Mesothelial cell of epicardium (in vitro differentiated cells): ENCODE measurements at places on chromosomes 4 and X. TPM values are rescaled to one million over a fixed set of nuclear protein-coding genes. Genes with fewer than 3 reads are reported as not detected.

GRCh38 chr4:69467797-69468196, 27.9 kb downstream of the UGT2B4 start:
- DNase-seq: no peak

DNA sequence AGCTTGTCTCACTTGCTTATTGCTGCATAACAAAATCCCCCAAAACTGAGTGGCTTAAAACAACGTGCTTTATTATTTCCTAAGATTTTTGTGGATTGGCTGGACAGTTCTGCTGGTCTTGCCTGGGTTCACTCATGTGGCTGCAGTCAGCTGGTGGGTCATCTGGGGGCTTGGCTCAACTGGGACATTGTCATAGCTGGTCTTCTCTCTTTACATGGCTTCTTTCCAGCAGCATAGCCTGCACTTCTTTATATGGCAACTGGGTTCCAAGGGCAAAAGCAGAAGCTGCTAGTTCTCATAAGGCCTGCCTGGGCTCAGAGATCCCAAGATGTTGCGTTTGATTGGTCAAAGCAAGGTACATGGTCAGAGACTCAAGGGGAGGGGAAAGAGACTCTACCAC, 33.7 kb upstream of the STAG2 start:
- DNase-seq: no peak

DNA sequence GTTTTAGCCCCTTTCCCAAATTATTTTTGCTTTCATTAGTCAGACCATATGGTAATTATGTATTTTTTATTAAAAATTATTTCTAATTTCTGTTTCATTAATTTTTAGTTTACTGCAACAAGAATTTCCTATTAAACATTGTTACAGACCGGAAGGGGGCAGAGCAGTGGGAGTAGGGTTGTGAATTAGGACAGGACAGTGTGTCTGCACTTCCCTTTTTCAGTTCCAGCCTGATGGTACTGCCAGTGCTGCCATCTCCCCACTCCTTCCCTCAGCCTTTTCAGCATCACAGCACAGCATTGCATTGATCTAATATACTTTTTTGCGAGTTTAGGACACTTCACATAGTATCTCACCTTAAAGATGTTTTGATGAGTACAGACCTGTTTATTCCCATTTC, 76.5 kb downstream of the STIM2 start:
- no peak for DNase-seq

- DNase-seq: no peak
Measured at GRCh38 chrX:103927030-103927429, 35.4 kb upstream of the TMSB15B start.

DNA sequence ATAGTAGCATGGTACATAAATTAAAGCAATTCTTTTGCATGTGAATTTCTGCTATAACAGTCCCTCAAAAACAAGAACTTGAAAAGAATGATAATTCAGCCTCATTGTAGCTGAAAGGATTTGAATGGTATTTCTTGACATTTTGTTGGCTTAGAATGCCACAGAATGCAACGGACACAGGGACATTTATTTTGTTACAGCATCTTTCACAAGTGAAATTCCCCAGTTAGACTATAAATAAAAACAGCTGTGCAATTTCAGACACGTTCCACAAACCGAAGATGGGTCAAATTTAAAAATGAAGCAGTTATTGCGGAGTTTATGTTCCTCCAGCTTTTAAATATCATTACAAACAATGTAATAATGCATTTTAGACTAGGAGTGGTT, 82.8 kb upstream of the AMELX start:
- no peak for DNase-seq

GRCh38 chrX:150270622-150271021, 92.5 kb upstream of the MAMLD1 start:
- DNase-seq: no peak

DNA sequence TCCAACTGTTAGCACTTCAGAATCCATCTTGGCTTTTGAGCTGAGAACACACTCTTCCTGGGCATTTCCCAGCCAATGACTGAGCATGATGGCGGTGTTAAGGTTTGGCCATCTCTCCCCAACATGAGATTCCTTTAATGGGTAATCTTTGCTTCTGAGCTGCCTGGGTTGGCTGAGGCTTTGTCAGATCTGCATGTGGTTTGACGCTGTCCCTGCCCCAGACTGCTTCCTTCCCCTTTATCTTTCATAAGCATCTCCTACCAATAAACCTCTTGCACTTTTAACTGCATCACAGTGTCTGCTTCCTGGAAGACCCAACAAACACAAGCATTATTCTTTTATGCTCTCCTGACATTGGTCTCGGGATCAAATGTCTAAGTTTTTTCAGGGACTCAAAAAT, 31.5 kb upstream of the DIPK2B start:
- DNase-seq: no peak

F8 gene
- 2.2 to 3.9 TPM (median 2.8 TPM) in 3 replicates for total RNA-seq

DNA sequence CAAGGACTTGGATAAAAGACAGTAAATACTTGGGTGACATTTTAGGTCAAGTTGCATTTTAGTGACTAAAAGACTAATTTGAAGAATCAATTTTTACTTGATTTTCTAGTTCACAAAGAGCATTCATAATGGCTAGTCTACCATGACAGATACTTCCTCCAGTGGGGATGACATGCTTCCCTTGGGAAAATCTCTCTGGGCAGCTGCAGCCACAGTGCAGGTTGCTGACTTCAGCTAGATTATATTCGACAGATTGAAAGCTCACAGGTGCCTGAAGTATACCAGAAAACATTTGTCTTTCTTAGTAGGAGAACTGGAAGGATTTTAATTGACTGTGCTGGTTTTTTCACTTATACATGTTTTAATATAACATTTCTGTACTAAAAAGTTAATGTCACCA, 209.6 kb upstream of the MAGEB2 start:
- no peak for DNase-seq

- no peak for DNase-seq
Measured at GRCh38 chr4:78214078-78214477, 157.0 kb downstream of the FRAS1 start.

CCDC110 gene
- 0.84 to 2.0 TPM (median 1.0 TPM) in 3 replicates for total RNA-seq

ATG4A gene
- 7.9 to 9.9 TPM (median 8.9 TPM) in 3 replicates for total RNA-seq

ITIH6 gene
- total RNA-seq: 0.25 TPM in 1 of 3 replicates, not detected in the others

- no peak for DNase-seq
Measured at GRCh38 chr4:176230836-176231235, 35.5 kb upstream of the SPATA4 start.

- DNase-seq: no peak
Measured at GRCh38 chr4:183429489-183429888, 14.9 kb upstream of the CDKN2AIP start.

PF4V1 gene
- not detected in 3 replicates for total RNA-seq

LRPAP1 gene
- total RNA-seq: 116 to 121 TPM (median 118 TPM) in 3 replicates

MANBA gene
- 39.2 to 40.2 TPM (median 39.6 TPM) in 3 replicates for total RNA-seq

DNA sequence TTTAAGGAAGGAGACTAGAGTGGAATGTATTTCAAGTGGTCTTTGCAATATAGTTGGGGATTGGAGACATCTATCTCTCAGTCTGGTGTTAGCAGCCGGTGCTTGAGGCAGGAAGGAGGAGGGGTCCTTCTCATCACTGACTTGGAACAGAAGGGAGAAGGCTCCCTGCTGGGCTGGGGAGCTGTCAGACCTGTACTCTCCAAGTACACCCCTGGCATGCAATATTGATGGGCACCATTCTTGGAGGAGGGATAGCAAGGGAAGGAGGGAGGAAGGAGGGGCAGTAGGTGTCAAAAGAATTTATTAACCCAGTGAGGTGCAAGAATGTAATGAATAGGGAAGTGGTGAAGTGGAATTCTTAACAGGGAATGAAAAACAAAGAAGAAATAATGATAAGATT, 338.8 kb downstream of the UNC5C start:
- no peak for DNase-seq

DNA sequence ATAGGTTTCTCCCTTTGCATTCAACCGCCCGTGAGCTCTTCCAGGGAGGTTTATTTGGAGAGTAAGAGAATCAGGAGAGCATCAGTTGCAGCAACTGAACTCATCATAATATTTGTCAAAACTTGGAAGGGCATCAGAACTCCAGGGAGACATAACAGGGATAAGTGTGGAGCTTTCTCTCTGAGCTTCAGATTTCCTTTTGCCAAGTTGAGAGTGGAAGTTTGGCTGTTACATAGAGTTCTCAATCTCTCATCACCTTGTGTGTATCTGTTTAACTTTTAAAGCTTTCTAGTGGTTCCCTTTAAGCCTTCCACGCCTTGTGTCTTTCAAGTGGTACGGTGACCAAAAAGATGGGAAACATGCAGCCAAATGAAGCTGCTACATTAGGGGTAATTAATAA, 18.8 kb downstream of the BMP3 start:
- no peak for DNase-seq

- no peak for DNase-seq
Measured at GRCh38 chrX:71941145-71941544, 30.5 kb downstream of the NHSL2 start.

DNA sequence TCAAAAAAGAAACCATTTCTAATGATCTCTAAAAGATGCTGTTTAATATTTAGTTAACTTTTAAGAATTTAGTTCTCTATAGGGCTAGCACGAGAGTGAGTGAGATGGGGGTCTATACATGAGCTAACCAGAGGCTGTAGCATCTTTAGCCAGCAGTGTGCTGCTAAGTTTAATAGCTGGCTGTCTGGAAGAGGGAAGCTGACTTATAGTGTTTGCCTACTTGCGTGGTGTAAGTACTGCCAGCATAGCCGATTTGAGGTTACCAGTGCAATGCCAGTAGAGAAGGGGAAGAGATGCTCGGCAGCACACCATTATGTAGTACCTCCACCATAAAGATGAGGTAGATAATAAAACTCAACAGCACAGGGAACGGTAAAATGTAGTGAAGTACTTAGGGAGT, 47.1 kb upstream of the TMEM131L start:
- DNase-seq: no peak

- no peak for DNase-seq
Measured at GRCh38 chr4:133741766-133742165, 459.8 kb downstream of the PABPC4L start.

GLOD5 gene
- total RNA-seq: not detected in 3 replicates

GRCh38 chr4:175238827-175239517, 320.8 kb downstream of the ADAM29 start:
- no peak for DNase-seq

GRCh38 chr4:150130933-150131332, 52.7 kb downstream of the DCLK2 start:
- no peak for DNase-seq

- DNase-seq: no peak
Measured at GRCh38 chr4:168667376-168667775, 170.5 kb downstream of the PALLD start.

P2RY4 gene
- 0.94 to 1.1 TPM (median 0.97 TPM) in 3 replicates for total RNA-seq

TRPC5OS gene
- total RNA-seq: 0.09 TPM in 1 of 3 replicates, not detected in the others

GATB gene
- total RNA-seq: 23.4 to 26.6 TPM (median 24.5 TPM) in 3 replicates

GRCh38 chrX:130916636-130917422, 13.8 kb upstream of the ENOX2 start:
- DNase-seq: peak; percentile 59

- no peak for DNase-seq
Measured at GRCh38 chr4:22692736-22693135, at the start of gene GBA3. TSS of gene GBA3 (plus strand) at chr4:22692937.

DNA sequence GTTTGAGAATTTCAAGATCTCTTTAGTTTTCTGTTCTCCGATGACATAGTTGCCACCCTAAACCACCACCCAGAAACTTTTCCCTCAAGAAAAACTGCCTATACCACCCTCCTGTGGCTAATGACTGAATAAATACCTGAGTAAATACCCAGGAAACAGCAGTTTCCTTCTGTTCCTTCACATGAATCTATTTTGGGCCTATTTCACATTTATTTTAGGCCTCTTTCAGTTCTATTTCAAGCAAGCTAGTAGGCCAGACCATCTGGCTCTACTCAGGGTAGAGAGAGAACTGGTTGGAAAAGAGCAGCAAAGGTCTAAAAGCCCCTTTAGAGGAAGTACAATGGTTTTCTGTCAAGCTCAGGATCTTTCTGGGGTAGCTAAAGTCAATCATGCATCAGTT, 23.4 kb downstream of the ARHGEF9 start:
- no peak for DNase-seq

NDNF gene
- 8.6 to 10.1 TPM (median 9.9 TPM) in 3 replicates for total RNA-seq

GRCh38 chrX:17012465-17012864, 66.0 kb downstream of the REPS2 start:
- DNase-seq: no peak

DNA sequence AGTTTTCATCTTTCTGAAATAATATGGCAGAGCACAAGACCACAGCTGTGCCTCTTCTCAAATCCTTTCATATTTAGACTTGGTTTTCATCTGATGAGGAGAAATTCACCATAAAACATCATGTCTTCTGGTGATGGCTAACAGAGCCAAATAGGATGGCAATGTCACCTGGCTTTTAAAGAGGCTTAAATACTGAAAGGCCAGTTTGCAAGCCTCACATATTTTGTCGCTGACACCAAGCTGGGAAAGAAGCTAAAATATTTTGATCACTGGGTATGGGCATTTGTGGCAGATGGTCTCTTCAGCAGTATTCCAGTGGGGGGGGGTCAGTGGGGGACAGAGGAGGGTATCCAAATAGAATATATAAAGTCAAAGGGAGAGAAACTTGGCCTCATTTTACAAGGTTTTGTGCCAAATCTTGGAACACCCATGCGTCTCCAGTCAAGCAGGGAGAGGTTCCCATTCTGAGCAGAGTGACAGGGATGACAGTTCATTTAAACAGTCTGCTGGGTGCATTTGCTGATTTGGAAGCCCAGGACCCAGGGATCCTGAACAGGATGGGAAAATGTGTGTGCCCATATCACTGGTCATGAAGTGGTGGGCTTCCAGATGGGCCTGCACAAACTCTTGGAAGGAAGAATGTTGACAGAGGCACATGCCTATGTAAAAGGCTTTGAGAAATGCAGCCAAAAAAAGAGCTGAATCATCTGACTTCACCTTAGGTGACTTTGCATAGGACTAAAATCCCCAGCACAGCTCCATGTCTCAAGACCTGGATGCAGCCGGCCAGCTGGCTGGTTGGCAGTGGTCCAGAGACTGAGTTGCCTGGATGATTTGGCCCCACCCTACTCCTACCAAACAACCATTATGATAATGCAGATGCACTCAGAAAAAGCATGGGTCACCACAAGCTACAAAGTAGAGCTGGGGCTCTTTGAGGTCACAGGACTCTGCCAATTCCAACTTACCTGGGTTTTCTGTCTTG, 484.4 kb upstream of the NR3C2 start:
- DNase-seq: no peak

- no peak for DNase-seq
Measured at GRCh38 chr4:69714086-69714485, 46.3 kb downstream of the SULT1B1 start.

DNA sequence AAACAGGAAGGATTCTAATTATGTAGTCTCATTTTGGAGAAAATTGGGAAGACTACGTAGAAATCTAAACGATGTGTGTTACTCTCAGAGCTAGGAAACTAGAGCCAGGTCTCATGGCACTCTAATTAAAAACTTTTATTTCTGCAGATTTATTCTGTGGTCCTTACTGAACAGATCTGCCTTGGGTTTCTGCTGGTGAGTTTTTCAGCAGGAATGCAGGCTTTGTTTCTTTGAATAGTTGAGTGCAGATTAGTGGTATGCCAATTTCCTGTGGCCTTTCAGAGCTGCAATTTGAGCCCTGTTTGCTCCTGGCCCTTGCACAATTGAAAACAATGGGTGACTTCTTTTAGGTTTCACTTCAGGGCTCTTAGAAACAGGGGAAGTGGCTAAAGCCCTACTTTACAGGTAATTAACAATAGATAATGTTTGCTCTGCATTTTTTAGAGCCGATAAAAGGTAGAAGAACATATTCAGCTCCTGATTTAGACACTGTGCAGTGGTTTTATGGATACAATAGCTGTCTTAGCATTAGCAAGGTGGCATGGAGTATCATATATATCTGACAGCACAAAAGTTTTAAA, 21.8 kb downstream of the SPRY1 start:
- no peak for DNase-seq

RPL34 gene
- 1,479 to 1,578 TPM (median 1,522 TPM) in 3 replicates for total RNA-seq

GRCh38 chr4:30768277-30768676, 48.1 kb downstream of the PCDH7 start:
- no peak for DNase-seq

KLB gene
- not detected in 3 replicates for total RNA-seq

MAP9 gene
- 20.6 to 22.4 TPM (median 21.2 TPM) in 3 replicates for total RNA-seq

GRCh38 chr4:156638925-156639605, 332.5 kb downstream of the PDGFC start:
- DNase-seq: no peak
